GM06990 (cell line): ENCODE measurements at places on chromosomes 12 and 14.

DNA sequence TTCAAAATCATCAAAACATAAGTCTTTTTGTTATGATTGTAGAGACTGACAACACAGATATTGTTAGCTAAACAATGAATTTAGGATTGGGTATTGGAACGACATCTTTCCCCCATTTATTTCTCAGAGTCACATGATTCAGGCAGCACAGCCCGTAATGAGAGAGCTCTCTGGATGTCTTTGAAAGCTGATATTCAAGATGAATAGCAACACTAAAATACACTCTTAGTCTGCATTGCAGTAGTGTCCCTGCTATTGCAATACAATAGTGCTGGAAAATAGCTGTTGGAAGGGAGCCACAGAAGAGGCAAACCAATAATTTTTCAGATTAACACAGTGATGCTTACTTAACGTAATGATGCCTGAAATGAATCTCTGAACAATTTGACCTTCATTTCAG lies 9.9 kb downstream of the GTSF1 start:
- DNase-seq, result no peak

GRCh38 chr12:112812600-112813406 lies 21.3 kb downstream of the RPH3A start:
- no peak for DNase-seq

DNA sequence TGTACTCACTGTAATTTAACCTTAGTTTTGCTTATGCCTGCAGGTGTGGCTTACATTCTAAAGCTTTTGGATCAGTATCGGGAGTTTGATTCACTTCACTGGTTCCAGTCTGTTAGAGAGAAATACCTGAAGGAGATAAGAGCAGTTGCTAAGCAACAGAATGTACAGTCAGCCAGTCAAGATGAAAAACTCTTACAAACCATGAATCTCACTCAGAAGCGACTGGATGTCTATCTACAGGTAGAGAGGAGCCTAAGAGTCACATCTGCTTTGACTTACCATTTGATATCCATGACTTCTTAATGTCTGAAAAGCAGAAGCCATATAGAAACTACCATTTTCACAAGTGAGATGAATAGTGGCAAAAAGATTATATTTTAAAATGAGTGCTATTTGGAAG lies 56.5 kb downstream of the WASHC4 start:
- DNase-seq, result no peak

GRCh38 chr12:67810166-67810565 lies 161.6 kb downstream of the DYRK2 start:
- no peak for DNase-seq

- no peak for DNase-seq
Measured at GRCh38 chr12:9333161-9333560, 125.0 kb upstream of the PZP start.

- DNase-seq, result no peak
Measured at GRCh38 chr12:4289231-4289878, 15.8 kb downstream of the CCND2 start.

- no peak for DNase-seq
Measured at GRCh38 chr14:68464711-68465110, 328.2 kb downstream of the ZFP36L1 start.

- no peak for DNase-seq
Measured at GRCh38 chr14:62939970-62940369, 105.3 kb downstream of the KCNH5 start.

DNA sequence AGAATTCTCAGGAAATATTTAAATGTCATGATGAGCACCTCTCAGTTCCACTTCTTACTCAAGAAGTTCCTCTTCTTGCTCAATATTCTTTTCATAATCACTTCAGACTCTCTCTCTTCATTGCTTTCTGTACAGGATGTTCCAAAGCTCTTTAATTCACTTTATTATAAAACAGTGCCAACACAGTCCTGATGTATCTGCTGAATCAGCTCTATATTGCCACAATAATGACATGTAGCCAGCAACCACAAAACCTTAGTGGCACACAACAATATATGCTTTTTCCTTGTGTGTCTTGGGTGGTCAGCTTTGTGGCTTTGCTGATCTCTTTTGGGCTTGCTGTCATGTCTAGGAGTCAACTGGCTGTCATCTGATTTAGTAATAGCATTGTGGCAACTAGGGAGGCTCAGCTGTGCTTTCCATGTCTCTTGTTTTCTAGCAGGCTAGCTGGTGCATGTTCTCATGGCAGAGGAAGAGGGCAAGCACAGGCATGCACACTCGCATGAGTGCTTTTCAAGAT lies 52.8 kb upstream of the SLC2A13 start:
- DNase-seq, result no peak

- no peak for DNase-seq
Measured at GRCh38 chr14:58746261-58746660, 108.5 kb downstream of the DACT1 start.

- no peak for DNase-seq
Measured at GRCh38 chr14:69289811-69290520, 30.0 kb downstream of the GALNT16 start.

DNA sequence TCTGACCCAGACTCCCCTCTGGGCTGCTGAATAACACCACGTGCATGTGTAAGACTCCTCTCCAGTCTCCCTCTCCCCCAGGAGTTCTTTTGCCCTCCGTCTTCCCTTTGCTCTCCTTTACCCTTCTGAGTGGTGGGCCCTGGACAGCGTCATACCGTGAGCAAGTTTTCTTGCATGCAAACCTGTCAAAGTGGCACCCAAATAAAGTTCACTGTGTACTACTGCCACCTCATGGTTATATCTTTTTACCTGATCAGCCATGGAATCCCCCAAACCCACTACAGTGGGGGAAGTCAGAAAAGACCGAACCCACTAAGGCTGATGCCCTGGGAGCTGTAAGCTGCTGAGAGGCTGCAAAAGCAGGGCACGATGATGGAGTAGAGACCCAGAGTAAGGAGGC lies 131.1 kb upstream of the VRK1 start:
- DNase-seq, result no peak

GRCh38 chr14:25056688-25057078 lies 6.7 kb upstream of the STXBP6 start:
- no peak for DNase-seq

- no peak for DNase-seq
Measured at GRCh38 chr14:81133400-81133799, 87.4 kb downstream of the GTF2A1 start.

DNA sequence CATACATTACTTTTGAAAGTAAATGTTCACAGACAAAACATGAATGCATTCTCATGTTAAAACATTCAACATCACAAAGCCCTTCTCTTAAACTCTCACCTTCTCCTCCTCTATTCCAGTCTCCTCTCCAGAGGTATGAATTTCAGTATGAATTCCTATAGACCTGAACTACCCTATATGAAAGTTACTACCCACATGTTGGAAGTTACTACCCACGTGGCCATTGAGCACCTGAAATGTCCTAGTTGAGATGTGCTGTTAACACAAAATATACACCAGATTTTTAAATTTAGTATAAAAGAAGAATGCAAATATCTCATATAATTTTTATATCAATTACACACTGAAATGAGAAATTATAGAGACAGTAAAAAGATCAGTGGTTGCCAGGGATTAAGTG lies 60.2 kb downstream of the PAX9 start:
- DNase-seq, result no peak

DNA sequence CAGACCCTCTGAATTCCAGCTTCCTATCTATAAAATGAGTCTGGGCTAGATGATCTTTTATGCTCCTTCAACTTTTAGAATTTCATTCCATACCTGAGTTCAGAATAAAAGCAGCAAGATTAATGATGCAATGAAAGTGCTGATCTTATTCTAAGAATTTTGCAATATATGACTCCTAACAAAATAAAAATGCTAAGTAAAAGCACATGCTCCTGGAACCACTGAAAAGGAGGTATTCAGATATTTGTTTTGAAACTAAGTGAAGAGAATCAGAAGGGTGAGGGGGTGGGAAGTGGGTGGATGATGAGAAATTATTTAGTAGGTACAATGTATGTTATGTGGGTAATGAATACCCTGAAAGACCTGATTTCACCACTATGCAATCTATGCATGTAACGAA lies 216.6 kb downstream of the PTPRO start:
- DNase-seq, result no peak

- DNase-seq, result no peak
Measured at GRCh38 chr14:53458368-53458814, 305.3 kb upstream of the DDHD1 start.

DNA sequence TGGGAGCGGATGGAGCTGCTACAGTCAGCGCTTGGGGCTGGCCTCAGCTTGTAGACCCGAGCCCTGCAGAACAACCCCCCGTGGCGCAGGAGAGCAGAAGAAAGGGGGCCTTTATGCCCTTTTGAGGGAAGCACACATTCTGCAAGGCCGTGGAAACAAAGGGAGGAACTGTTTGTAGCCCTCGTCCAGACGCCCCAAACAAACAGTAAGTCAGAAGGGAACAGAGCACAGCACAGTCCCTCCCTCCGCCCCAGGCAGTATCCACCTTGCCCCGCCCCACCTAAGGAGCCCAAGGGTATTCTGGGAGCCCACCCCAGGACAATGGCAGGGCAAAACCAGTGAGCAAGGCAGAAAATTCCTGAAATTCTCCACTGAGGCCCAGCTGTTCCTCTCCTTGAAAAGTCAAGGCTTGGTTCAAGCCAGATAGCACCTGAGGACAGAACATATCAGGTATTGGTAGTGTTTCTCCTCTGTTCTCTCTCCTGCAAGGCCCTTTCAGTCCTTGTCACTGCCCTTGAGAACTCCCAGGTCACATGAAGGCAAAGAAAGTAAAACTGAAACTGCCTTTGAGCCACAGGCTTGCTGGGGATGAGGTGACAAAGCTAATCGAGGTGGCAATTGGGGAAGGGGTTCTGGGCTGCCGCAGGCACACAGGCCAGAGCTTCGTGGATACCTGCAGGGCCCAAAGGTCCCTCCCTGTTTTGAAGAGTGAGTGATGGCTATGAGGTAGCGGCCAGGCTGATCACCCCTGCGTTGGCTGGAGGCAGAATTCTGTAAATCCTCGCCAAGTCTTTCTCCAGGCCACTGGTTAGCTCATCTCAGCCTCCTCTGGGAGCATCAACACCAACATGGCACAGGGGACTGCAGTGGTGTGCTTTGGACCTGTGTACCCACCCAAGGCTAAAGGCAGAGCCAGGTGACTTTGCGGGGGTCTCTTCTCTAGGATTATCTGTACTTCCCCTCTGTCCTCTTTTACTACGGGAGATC lies 499 bp downstream of the DGLUCY start:
- peak; percentile 83 for DNase-seq

DNA sequence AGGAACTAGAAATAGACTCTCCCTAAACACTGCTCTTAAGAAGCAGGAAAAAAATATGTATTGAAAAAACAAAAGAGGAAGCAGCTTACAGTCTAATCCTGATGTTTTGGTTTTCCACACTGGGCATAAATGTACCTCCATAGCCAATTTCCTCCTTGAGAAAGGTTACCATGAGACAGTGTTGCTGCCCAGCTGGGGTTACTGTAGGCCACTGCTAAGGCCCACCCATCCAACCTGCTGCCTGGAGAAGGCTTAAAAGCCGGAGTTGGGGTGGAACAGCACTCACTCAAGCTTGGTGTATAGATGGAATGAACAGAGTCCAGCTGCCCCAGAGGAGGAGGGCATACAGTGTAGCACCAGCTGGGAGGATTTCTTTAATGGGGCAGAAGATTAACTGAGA lies 41.1 kb downstream of the ERG28 start:
- DNase-seq, result no peak

- no peak for DNase-seq
Measured at GRCh38 chr12:64688219-64688618, 71.0 kb downstream of the GNS start.

DNA sequence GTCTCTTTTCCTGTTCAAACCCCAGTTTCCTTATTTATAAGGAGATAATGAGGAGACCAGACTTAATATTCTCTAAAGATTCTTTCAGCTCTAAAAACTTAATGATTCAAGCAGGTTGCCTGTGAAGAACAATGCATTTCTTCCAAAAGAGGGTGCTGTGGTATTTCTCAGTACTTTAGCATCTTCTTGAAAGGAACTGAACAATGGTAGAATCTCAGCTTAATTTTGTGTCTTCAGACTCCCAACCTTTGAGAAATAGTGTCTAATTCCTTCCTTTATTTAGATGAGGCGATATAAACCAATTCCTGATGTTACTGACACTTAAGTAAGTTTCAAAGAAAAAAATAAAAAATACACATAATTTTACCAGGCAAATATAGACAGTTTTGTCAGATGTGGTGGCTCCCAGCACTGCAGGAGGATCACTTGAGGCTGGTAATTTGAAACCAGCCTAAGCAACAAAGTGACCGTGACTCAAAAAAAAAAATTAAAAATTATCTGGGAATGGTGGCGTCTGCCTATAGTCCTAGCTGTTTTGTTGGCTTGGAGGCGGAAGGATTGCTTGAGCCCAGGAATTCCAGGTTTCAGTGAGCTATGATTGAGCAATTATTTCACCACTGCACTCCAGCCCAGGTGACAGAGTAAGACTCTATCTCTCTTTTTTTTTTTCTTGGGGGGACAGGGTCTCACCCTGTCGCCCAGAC lies 76.9 kb upstream of the PSMA6 start:
- DNase-seq, result no peak

DNA sequence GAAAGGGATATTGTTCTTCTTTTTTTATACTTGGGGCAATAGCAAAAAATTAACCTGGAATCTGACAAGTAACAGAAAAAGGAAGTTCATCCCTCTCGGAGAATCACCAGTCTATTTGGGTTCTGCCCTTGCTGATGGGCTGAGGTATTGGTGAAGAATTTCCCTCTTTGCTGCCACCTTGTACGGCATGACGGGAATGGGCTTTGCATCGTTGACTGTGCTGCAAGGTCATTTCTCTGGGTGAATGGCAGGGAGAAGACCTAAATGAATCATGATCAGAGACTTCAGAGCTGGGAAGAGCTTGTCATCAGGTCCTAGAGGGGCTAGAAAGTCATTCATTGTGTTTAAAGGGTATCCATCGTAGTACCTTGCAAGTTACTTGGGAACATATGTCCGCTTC lies 12.0 kb downstream of the C1S start:
- DNase-seq, result no peak

GRCh38 chr12:101850199-101850598 lies 19.4 kb upstream of the GNPTAB start:
- no peak for DNase-seq

- DNase-seq, result no peak
Measured at GRCh38 chr12:40522837-40523236, 169.4 kb upstream of the CNTN1 start.

GRCh38 chr12:47943623-47944340 lies 19.6 kb upstream of the TMEM106C start:
- DNase-seq, result no peak

DNA sequence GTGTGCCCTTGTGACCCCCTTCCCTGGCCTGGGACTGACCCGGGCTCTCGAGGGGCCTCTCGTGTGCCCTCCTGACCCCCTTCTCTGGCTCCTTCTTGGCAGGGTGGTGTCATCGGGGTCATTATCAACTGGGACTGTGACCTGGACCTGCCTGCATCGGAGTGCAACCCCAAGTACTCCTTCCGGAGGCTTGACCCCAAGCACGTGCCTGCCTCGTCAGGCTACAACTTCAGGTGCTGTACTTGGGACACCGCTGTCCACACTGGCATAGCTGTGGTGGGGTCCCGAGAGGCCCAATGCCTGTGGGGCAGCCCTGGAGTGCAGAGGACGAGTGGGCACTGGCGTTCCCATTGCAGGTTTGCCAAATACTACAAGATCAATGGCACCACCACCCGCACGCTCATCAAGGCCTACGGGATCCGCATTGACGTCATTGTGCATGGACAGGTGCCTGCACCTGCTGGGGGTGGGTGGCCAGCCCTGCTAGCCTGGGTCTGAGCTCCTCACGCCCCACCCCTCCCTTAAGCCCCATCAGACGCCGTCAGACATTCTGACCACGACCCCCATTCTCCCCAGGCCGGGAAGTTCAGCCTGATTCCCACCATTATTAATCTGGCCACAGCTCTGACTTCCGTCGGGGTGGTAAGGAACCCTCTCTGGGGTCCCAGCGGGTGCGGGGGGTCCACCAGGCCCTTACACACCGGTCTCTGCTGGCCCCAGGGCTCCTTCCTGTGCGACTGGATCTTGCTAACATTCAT lies 2.5 kb downstream of the P2RX2 start:
- no peak for DNase-seq
